ENCODE measurements at places on chromosomes 6 and 20.

GRCh38 chr20:7155282-7155681 is 387.8 kb downstream of the BMP2 start:
- DNase-seq: peak; percentile 97

GRCh38 chr6:20978151-20978614 is 443.9 kb downstream of the CDKAL1 start:
- no peak for DNase-seq

- peak; percentile 31 for DNase-seq
Measured at GRCh38 chr6:41734666-41735426, 562 bp downstream of the TFEB start.

- DNase-seq: no peak
Measured at GRCh38 chr20:48035961-48036731, 250.9 kb upstream of the SULF2 start.

- no peak for DNase-seq
Measured at GRCh38 chr20:36471885-36472636, 69.3 kb upstream of the MYL9 start.

- no peak for DNase-seq
Measured at GRCh38 chr6:164106345-164106769, 691.8 kb downstream of the QKI start.

DNA sequence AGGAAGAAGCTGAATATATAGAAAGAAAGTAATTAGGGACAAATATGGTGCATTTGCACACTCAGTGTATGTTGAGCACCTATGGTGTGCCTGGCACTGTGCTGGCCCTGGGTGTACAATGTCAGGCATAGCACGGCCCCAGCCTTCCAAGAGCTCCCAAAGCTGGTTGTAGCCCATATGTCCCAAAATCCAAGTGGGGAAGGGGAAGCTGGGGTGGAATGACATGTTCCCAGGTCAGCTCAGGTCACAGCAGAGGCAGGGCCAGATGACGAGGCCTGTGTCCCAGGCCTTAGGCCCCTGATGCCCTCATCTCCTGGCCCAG is 170.0 kb downstream of the VEGFA start:
- DNase-seq: no peak

DNA sequence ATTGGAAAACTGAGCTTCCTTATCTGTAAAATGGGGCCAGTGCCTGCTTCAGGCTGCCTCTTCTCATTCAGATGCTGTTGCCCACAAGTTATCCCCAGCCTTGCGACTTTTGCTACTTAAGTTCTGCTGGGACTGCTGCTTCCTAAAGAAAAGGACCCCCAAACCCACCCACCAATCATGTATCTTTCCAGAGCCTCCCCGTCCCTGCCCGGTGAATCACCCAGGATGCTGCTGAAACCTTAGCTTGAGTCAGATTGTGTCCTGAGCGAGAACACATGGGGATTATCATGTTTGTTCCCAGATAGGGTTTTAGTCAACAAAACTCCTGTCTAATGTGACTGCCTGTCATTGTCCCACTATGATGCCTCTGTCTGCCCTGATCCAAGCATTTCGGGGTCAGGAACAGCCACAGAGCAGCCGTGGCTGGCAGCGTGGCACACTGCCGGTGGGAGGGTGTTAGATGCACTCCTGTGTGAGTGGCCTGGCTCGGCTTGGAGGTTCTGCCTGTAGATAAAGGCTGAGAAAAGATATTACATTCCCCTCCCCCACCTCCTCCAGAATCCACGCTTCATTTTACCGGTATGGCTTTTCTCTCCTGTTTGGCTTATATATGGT is 79.9 kb downstream of the TOX2 start:
- DNase-seq: no peak

GRCh38 chr6:144820270-144820669 is 535.1 kb downstream of the UTRN start:
- DNase-seq: no peak
